ENCODE measurements at places on chromosomes 2 and 18.

GRCh38 chr2:17441055-17441771 lies 77.0 kb downstream of the RAD51AP2 start:
- no peak for DNase-seq

GRCh38 chr18:59303006-59303405 lies 15.4 kb downstream of the CPLX4 start:
- no peak for DNase-seq

- no peak for DNase-seq
Measured at GRCh38 chr2:99729104-99730025, 239.5 kb upstream of the REV1 start.

DNA sequence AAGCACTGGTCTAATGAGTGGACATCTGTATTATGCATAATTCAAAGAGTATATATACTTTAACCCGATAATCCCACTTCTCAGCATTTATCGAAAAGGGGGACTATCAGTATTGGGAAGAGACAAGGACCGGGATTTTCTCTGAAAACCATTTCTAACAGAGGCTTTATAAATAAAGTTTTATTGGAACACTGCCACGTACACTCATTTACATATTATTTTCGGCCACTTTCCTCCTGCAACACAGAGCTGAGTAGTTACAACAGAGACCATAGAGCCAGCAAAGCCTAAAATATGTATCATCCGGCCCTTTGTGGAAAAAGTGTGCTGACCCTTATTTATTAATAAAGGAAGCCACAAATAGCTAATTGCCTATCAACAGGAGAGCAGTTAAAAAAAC lies 3.2 kb downstream of the HJURP start:
- no peak for DNase-seq

GRCh38 chr2:68726608-68727367 lies 7.8 kb upstream of the ARHGAP25 start:
- DNase-seq = peak; percentile 67

- DNase-seq = no peak
Measured at GRCh38 chr2:66434679-66435548, at the start of gene MEIS1. Gene MEIS1, plus strand, starts transcription at chr2:66435125. Its CDS starts 732 bp downstream, at chr2:66435857.

DNA sequence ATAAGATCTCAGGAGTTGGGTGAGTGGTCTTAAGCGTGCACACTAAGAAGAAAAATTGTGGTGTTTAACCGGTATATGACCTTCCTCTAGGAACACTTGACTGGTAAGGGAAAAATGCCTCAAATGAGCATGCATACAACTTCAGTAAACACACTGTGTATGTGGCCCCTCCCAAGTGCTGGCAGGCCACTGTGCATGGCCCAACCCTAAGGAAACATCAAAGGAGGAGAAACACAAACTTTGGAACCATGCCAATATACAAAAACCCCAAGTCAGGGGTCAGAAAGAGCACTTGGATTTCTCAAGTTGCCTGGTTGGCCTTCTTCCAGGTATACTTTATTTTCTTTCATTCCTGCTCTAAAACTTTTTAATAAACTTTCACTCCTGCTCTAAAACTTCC lies 308.9 kb upstream of the LRRTM4 start:
- DNase-seq = no peak

DNA sequence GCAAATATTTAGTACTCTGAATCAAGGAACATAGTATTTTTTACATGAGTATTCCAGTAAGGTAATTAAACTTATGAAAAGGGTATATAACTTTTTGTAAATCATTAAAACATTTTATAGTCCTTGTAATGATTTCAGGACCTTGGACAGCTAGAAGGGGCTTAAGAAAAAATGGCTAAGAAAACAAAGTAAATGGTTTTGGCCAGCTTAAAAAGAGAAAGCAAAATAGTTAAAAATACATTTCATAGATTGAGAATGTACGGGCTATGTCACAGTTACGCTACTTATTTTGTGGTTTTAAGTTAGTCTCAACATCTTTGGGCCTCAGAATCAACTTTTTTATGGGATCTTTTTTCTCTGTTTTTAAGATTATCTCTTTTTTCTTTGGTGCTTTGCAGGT lies 26.7 kb downstream of the POLI start:
- no peak for DNase-seq

DNA sequence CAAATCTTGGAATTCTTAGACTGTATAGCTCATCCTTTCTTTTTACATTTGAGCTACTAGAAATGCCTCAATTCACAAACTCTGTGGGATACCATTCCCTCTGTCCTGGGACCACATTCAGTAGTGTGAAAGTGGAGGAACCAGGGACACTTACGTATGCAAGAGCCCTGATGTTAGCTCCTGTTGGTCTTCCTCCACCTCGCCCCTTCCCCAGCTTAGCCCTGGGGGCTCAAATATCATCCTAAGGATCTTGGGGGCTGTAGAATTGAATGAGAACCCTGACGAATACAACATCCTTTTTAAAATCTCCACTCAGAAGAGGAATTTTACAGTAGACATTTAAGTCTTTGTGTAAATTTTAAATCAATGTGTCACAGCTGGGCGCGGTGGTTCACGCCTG lies 65.2 kb upstream of the RAPH1 start:
- no peak for DNase-seq

DNA sequence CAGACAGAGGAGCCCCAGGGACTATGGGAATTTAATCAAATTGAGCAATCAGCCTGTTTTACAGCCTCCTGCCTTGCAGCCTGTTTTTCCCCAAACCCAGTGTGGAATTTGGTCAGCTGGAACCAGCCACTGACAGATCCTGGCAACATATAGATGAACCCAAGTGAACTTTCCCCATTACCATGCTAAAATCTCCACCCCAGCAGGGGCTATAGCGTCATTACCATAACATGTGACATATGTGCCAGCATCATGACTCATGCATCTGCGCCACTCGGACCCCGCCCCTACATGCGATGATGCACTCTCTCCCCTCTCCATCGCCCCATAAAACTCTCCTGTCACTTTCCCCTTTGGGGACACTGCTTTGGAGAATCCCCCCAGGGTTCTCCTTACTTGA lies 17.3 kb upstream of the FEZ2 start:
- no peak for DNase-seq

GRCh38 chr2:228239907-228240561 lies 58.5 kb upstream of the SPHKAP start:
- no peak for DNase-seq

DNA sequence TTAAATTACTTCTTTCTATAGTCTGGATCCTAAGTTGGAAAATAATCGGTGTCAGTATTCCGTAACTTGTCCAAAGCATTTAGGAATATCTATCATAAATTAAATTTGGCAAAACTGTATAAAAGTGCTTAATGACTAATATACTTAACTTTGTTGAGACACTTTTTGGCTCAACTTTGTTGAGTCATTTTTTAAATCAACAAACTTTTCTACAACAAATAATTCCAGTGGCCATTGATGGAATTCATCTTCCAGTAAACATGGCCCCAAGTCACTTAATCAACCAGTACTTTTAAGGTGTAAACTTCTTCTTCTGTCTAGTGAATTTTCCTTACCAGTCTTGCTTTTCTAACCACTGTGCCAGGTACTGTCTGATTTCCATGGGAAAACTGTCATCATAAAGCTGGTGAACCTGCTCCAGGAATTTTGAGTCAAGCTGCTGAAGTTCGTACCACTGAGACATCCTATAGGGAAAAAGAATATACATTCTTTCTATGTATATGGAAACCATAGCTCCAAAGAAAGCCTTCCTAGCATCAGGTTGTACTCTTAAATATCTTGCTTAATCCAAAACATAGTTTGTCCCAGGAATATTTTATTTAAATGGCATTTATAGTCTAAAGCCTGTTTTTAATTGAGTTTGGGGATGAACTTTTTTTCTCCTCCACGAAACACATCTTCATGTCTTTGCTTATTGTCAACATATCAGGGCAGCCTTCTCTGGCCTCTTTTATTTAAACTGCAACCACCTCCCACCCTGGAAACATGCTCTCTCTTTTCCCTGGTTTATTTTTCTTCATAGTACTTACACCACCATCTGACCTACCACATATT lies 4.2 kb downstream of the STAT1 start:
- DNase-seq = no peak

DNA sequence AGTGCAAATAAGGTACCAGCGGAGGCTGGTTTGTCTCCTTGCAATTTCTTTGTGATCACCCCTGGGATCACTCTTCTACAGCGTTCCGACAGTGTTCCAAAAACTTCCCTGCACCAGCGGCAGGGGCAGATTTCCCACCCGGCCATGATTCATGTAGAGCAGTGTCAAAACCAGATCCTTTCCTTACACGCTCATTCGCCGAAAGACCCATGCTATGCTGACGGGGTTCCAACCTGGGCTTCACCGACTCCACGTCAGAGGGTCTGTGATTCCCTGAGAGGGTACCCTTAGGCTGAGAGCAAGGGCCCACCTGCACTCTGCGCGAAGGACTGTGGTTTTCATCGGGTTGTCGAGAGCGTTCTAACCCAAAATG lies 423 bp upstream of the TTC27 start:
- no peak for DNase-seq

- DNase-seq = no peak
Measured at GRCh38 chr18:74244554-74244953, 47.2 kb downstream of the CYB5A start.

- no peak for DNase-seq
Measured at GRCh38 chr2:1654696-1655374, 89.5 kb downstream of the PXDN start.

DNA sequence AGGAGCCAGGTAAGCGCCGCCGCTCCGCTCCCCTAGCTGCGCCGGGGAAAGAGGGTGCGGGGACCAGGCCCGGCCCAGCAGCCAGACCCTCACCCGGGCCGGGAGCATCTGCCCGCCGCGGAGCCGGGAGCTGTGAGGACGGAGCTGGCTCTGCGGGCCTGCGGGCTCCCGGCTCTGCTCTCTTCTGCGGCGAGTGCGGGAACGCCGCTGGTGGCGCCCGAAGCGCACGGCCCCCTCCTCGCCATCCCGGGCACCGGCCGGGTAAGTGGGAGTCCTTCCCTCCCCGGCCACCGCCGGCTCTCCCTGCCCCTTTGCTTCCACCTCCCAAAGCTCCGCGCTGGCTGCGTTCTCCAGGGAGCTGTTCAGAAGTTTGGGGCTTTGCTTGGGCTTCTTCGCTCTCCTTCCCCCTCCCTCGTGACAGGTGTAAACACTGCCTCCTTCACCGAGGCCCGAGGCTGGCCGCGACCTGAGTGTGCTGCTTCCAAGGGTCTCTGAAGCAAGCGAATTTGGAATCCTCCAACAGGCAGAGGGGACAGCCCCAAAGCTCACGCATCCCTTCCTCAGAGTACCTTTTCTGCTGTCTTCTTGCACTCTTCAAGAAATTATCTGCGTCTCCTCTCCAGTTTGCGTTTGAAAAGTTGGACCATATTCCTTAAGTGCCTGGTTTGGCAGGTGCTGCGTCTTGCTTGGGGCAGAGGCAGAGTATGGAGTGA lies 632 bp downstream of the AFTPH start:
- no peak for DNase-seq

GRCh38 chr2:120132190-120132589 lies 91.0 kb downstream of the TMEM185B start:
- DNase-seq = no peak

DNA sequence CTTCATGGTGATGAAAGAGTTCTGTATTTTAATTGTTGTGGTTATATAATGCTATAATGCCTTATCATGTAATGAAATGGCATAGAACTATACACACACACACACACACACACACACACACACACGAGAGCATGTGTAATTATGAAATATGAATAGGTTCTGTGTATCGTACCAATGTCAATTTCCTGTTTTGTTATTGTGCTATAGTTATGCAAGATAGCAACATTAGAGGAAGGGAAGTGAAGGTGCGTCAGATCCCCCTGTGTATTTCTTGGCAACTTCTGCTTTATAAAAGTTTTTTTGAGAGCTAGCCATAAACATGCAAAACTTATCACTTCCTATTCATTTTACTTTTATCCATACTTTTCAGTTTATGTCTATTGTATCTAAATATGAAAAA lies 60.7 kb upstream of the ARHGAP15 start:
- DNase-seq = no peak

DNA sequence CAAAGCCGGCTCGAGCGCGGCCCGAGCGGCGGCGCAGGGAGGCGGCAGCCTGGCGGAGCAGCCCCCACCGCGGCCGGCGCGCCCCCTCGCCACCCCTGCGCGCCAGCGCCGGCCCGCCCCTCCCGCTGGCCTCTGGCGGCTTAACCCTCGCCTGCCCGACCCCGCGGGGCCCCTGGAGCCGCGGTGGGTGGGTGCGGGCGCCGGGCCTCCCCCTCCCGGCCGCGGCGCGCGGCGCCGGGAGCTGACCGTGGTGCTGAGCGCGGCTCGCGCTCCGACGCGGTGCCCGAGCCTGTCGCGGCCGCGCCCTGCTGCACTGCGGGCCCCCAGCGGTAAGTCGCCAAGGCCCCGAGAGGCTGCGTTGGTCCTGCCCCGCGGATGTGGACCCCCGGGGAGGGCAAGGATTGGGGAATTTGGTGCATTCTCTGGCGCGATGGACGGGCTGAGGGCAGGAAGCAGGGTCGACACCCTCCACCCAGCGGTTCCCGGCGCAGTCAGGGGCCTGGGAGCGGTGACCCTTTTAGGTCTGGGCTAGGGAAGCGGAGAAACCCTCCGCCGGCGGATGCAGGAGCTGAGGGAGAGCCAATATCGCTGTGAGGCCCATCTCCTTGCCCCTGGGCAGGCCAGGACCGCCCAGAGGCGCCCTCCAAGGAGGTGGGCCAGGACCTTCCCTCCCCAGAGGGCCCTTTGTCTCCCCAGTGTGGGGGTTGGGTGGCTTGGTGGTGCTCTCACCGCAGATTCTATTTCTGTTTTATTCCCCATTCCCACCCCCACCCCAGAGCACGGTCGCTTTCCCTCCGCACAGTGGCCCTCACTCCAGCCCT lies 923 bp downstream of the AMER3 start:
- no peak for DNase-seq

DNA sequence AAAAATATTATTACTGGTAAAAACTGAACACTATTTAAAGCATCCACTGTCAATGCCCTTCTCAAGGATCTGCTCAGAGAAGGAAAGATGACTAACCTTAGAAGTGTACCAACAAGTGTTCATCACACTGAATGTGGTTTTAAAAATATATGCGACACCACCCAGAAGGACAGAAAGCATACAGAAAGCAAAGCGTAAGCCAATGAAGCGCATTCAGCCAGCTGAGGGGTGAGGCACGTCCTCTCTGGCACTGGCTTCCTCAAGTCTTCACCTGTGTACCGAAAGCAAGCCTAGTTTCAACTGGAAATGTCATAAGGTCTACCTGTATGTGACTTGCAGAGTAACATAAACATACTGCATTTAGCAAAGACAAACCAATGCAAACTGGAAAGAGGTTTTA lies 88.8 kb downstream of the PSMG2 start:
- no peak for DNase-seq

GRCh38 chr2:171747371-171747770 lies 60.1 kb downstream of the DYNC1I2 start:
- no peak for DNase-seq

Measured in activated CD4-positive, alpha-beta T cell treated with anti-CD3 and anti-CD28 coated beads for 1 hour (primary cell).